ENCODE measurements at places on chromosomes 7 and 10.

DNA sequence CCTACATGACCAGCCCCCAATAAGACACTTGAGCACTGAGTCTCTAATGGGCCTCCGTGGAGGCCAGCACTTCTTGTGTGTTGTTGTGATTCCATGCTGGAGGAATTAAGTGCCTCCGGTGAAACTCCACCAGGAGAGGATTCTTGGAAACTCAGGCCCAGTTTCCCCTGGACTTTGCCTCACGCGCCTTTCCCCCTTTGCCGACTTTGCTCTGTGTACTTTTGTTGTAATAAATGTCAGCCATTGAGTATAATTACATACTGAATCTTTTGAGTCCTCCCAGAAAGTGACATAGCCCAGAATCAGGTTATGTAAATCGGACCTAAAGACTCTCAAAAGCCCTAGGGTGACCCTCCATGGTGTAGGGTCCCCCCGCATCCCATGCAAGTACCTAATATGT lies 82.4 kb downstream of the DLG5 start:
- no peak for DNase-seq

DNA sequence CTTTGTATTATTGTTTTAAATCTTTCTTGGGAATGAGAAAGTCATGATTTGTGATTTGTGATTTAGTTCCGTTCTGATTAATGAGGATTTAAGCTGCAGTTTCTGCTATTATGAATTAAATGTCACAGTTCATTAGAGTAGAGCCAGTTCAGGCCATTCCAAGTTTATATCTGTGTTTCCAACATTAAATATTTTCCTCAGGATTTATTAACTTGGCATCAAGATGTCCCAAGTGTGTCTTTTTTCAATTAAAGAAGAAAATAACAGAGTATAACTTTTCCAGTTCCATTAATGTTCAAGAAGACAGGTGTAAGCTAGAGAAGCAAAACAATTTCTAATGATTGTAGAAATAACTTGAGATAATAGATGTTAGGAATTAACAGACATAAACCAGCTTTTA lies 1183.2 kb upstream of the CELF2 start:
- no peak for DNase-seq

DNA sequence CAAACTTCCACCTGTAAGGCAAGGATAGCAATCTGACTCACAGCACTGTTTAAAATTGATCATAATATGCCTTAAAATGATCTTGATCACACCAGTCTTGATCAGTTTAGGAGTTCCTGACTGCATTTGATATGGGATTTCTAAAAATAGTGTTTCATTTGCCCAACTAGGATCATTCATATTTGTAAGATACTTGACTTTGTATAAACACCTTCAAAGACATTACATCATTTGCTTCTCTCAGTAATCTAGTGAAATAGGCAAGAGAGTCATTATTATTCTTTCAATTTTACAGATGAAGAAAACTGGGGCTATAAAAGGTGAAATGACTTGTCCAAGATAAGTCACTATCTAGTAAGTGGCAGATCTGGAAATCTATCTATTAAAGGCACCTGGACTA lies 521.1 kb downstream of the GATA3 start:
- no peak for DNase-seq

GRCh38 chr10:49700997-49701396 lies 21.5 kb downstream of the C10orf53 start:
- no peak for DNase-seq

DNA sequence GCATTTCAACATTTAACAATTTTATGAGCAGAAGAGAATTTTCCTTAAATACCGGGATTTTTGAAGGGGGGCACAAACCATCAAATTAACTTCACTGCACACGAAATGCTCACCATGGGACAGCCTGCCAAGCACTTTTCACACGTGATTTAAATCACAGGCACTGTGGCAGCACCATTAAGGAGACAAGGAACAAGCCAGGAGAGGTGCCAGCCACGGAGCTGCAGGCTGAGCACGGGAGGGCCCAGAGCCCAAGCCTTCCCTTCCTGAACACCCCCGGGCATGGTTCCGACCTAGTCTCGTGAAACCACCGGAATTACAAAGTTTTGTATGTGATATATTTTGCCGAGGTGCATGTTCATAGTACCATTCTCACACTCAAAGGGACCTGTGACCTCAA lies 13.4 kb downstream of the PITRM1 start:
- no peak for DNase-seq

DNA sequence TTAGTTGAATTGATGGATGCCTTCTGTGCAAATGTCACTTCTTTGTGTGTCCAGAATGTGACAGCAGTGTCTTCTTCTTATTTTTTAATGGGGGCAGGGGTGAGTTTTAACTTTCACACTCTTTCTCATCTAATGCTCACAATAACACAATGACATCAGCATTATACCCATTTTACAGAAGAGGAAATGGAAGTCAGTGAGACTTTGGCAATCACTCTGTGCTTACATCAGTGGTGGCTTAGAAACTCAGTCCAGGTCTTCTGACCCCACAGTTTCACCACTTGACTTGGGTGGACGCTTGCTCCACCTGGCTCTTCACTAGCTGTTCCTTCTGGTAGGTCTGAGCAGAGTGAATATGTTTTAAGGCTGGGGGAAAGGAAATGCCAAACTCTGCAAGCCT lies 124.0 kb downstream of the PRKCQ start:
- DNase-seq = no peak

GRCh38 chr10:87558333-87558732 lies 53.6 kb downstream of the MINPP1 start:
- no peak for DNase-seq

DNA sequence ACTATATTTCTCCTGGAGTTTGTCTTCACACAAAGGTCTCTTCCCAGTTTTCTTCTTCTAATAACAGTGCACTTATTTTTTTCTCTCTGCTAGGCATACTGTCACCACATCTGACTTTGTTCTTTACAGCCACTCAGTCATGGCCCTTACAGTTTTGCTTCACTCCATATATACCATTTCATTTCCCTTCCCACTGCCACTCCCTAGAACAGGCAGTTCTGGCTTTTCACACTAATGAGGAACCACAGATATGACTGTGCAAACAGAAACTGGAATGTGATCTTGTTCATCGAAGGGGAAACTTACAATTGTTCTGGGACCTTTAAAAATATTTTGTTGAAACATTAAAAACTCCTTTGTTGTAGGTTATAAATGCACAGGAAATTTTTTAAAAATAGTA lies 67.3 kb downstream of the EPDR1 start:
- no peak for DNase-seq

DNA sequence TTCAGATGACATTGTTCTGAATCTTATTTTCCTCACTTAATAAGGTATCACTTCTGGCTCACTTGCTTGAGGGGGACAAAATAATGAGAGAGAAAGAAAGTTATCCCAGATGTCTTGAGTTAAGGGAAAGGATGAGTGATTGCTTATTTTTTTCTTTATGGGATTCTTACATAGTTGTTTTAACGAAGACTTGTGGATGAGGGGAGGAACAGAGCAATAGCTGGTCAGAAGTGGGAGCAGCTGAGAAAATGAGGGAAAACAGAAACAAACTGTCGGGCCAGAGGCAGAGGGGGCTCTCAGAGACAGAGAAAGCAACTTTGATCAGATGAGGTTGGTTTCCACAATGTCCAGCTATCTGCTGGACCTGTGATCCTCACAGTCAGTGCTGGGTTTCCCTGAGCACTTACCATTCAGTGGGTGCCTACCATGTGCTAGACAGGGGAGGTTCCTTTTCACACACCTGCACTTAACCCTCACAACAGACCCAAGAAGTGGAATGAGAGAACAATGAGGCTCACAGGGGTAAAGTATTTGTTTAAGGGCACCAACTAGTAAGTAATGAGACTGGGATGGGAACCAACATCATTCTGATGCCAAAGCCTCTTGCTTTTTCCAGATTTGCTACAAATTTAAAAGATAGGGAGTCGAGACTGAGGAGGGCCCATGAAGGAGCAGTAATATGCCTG lies 64.2 kb downstream of the BICC1 start:
- DNase-seq = no peak

- DNase-seq = no peak
Observed at GRCh38 chr7:101723835-101724234, 93.6 kb upstream of the CUX1 start.

- DNase-seq = no peak
Observed at GRCh38 chr10:96390460-96390864, 31.7 kb upstream of the OPALIN start.

DNA sequence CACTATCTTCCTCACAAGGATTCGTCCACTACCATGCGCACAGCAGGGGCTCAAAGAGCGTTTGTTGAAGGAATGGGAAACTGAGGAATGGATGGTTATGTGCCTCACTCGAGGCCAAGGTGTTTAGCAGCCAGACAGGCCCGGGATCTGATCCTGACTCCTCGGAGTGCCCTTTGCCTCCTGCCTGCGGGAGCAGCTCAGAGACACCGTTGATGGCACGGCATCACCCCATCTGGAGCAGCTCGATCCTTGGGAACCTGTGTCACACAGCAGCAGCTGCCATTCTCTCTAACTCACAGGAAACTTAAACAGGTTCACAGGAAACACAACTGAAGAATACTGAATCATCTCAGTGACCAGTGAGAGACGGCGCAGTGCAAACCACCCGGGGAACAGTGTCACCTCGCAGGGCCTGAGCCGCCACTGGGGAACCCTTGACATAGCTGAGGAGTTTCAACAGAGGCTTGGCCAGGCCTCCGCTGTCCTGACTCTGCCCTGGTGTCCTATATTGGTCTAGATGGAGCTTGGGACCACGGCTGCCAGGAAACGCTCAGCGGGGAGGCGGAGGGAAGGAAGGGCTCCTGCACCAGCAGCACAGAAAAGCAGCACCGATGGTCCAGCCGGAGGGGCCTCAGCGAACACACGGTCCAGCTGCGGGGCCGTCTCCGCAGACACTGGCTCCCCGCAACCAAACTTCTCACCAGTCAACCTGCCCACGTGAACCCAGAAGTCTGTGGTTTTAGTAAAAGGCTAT lies 169.4 kb downstream of the ADARB2 start:
- DNase-seq = no peak

DNA sequence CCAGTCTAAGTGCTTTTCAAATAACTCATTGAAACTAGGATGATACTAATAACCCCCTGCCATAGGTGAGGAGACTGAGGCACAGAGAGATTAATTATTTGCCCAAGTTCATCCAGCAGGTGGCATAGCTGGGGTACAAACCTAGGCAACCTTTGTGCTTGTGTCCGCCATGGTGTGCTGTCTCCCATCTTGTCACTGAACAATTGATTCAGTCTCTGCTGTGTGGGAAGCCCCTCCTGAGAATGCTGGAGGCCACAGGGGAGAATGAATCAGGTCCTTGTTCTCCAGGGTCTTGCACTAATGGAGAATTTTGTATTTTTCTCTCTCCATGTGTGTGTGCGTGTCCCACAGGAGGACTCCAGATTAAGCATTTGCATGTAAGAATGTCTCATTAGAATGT lies 15.8 kb upstream of the TMEM236 start:
- DNase-seq = peak; percentile 74

GRCh38 chr10:102153093-102153620 lies 968 bp downstream of the NOLC1 start:
- DNase-seq = no peak

DNA sequence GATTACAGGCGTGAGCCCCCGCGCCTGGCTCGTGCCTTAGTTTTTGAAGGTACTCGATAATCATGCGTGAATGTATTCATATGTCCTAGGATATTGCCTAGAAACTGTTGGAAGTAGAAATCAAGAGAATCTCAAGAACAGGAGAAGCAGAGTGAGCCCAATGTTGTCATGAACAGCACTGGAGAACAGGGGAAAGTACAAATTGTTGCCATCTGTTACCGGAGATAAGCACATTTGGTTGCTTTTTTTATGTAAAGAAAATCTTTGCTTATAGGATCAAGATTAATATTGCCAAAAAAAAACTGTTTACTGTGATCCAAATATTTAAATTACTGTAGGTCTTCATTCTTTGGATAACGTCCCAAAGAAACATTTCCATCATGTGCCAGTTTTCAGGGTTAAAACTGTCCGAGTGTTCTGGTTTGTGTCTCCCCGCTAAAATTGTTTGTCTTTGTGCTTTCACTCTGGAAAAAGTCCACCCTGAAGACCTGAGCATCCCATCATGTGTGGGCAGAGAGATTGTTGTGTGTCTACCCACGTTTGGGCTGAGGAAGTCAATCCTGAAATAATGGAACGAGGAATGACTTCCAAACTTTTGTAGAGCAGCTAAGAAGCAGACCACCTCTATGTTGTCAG lies 95.7 kb upstream of the CELF2 start:
- DNase-seq = no peak

GRCh38 chr10:33706191-33706590 lies 371.7 kb upstream of the NRP1 start:
- no peak for DNase-seq

- no peak for DNase-seq
Observed at GRCh38 chr7:27375958-27376357, 133.4 kb downstream of the EVX1 start.

GRCh38 chr7:157757211-157757610 lies 420.4 kb downstream of the DNAJB6 start:
- no peak for DNase-seq

- no peak for DNase-seq
Observed at GRCh38 chr10:102814873-102815661, 22.1 kb downstream of the CYP17A1 start.

DNA sequence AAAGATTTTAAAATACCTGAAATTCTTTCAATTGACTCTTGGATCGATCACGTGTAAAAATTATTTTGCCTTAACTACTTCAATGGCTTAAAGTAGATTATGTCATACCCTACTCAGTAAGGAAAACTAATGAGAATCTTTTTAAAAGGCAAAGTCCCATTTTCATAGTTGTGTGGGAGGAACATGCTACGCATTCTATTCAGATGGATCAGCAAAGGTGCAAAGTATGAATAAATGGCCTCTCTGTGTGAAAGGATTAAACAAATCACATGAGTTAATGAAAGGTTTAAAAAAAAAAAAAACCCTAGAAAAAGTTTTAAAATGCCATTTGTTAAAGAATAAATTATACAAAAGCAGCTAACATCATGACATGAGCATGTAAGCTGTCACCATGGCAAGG lies 77.1 kb downstream of the ENO4 start:
- no peak for DNase-seq

GRCh38 chr10:96746503-96746902 lies 26.2 kb upstream of the PIK3AP1 start:
- DNase-seq = no peak

DNA sequence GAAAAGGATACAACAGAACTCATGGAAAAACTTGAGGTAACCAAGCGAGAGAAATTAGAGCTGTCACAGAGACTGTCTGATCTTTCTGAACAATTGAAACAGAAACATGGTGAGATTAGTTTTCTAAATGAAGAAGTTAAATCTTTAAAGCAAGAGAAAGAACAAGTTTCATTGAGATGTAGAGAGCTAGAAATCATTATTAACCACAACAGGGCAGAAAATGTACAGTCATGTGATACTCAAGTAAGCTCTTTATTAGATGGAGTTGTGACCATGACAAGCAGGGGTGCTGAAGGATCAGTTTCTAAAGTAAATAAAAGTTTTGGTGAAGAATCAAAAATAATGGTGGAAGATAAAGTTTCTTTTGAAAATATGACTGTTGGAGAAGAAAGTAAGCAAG lies 62.1 kb downstream of the AKAP9 start:
- DNase-seq = no peak

GRCh38 chr10:72318418-72319262 lies 36.1 kb downstream of the DNAJB12 start:
- DNase-seq = no peak

- DNase-seq = no peak
Observed at GRCh38 chr10:51821745-51822144, 122.3 kb upstream of the CSTF2T start.

All from SK-MEL-5 (cell line).